Karpas-422 (cell line): ENCODE measurements at places on chromosomes 7 and 10. TPM values are rescaled to one million over a fixed set of nuclear protein-coding genes. Genes with fewer than 3 reads are reported as not detected.
A peak's percentile ranks its signal among the peaks of the same experiment; 100 is the strongest.

GRCh38 chr10:12448729-12449391 lies 99.5 kb downstream of the CAMK1D start:
- no peak for DNase-seq

DNA sequence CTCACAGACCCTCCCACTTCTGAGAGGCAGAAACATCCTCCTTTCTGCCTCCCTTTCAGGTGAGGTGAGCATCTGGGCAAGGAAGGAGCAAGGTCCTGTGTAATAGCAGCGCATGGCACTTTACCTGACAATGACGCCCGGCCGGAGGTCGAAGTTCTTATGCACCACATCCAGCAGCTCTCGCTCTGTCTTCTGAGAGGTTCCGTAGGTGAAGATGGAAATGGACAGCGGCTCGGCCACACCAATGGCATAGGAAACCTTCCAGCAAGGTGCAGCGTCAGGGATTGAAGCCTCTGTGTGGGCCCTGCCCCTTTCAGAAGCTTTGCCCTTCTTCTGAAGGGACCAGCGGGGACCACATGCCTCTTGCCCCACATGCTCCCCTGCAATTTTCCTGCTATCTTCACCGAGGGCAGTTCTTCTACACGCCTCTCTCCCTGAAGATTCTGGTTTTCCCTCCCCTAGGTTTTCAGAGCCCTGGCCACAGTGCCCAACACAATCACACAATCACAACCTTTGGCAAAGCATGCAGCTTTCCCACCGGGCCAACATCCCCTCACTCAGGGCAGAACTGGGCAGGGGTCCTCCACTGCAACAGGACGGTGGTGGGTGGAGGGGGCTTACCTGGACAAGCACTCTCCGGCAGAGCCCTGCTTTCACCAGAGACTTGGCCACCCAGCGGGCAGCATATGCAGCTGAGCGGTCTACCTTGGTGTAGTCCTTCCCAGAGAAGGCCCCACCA lies 14.9 kb downstream of the MAT1A start:
- no peak for DNase-seq

DNA sequence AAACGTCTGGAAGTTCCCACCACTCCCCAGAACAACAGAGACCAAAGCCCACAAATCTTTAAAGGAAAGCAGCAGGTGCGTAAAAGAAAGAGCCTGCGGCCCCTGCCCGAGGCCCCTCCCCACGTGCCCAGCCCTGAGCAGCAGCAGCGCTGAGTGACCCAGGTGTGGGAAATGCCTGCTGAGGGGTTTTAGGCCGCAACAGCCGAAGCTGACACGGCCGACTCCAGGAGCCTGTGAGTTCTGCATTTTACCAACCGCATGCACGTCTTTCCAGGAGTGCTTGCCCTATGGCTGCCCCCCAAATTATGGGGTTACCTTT lies 1.6 kb upstream of the KNDC1 start:
- DNase-seq: no peak

GRCh38 chr10:98302741-98303365 lies 34.9 kb upstream of the LOXL4 start:
- DNase-seq: no peak

GRCh38 chr7:29217113-29217512 lies 22.5 kb downstream of the CHN2 start:
- DNase-seq: no peak

- no peak for DNase-seq
Measured at GRCh38 chr10:23479798-23480473, 41.1 kb downstream of the OTUD1 start.

DNA sequence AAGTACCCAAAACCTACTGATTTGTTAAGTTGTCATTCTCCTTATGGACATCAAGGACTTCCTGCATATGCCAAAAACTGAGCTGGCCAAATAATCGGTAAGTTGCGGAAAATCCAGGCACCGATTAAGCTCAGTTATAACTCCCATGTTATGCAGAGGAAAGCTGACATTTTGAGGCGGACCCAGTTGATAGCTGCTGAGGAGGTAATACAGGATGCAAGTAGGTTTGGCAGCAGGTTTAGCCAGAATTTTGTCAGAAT lies 725.1 kb upstream of the GALNT17 start:
- peak; percentile 65 for DNase-seq

DNA sequence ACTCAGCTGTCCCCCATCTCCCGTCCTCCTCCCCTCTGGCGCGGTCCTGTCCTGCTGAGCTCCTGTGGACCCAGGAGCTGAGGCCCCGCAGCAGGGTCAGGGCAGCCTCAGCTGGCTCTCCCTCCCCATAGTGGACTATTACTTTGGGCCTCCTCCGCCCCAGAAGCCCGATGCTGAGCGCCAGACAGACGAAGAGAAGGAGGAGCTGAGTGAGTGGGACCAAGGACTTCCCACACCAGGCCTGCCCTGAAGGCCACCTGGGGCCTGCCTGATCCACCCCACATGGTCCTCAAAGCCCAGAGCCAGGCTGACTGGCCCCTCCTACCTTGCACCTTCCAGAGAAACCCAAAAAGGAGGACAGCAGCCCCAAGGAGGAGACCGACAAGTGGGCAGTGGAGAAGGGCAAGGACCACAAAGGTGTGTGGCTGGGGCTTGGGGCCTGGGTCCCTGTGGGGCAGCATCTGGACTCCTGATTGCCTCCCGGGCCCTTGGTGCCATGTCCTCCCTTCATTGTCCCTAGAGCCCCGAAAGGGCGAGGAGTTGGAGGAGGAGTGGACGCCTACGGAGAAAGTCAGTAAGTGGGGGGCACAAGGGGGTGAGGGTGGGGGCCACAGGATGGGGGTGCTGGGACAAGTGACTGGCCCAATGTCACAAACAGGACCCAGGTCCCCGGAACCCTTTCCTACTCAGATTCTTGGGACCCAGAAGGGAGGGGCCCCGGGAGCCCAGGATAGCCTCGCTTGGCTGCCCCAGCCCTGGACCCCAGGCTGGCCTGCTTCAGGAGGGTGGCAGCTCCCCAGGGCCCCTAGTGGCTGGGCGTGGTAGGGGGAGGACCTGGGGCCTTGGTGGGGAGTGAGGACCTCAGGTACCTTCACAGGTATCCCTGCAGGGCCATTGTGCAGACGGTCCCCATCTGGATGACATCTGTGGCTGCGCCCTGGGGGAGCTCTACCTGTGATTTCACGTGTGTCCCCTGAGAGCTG lies 4.9 kb downstream of the AEBP1 start:
- DNase-seq: no peak

- DNase-seq: no peak
Measured at GRCh38 chr7:158650821-158651225, 53.8 kb downstream of the NCAPG2 start.

GRCh38 chr7:35246819-35247218 lies 7.1 kb downstream of the TBX20 start:
- no peak for DNase-seq

Gene EBF3
- not detected in 2 replicates for total RNA-seq

Gene HOXA1
- 4.1 and 4.4 TPM in 2 replicates for total RNA-seq

Gene PPP1R3C
- total RNA-seq: not detected in 2 replicates

Gene PRKCQ
- not detected in 2 replicates for total RNA-seq

Gene GCK
- not detected in 2 replicates for total RNA-seq

Gene SYNPO2L
- total RNA-seq: not detected in 2 replicates

Gene TAS2R5
- total RNA-seq: 0.90 and 2.5 TPM in 2 replicates
